ENCODE measurements at places on chromosomes 6 and 20. TPM values are rescaled to one million over a fixed set of nuclear protein-coding genes. Genes with fewer than 3 reads are reported as not detected.
A peak's percentile ranks its signal among the peaks of the same experiment; 100 is the strongest.

The WASF1 gene
- total RNA-seq = 12.9 TPM

The ISM1 gene
- 0.95 TPM for total RNA-seq

DNA sequence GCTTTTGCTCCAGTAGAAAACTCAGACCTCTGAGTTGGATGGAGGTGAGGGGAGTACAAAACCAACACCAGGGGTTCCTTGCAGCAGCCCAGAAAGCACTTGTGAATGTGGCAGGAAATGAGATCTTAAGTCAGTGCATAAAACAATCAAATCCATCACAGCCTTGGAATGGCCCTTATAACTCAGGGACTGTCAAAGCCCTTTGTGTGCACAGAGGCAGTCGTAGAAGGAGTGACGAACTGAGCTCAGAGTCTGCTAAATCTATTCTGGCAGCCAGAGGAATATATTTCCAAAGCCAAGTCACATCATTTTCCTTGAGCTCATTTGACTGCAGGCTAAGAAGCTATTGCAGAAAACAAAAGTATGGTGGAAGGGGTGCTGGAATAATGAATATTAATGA is 676.6 kb downstream of the DHX35 start:
- DNase-seq = no peak

The BEND3 gene
- total RNA-seq = 5.7 TPM

DNA sequence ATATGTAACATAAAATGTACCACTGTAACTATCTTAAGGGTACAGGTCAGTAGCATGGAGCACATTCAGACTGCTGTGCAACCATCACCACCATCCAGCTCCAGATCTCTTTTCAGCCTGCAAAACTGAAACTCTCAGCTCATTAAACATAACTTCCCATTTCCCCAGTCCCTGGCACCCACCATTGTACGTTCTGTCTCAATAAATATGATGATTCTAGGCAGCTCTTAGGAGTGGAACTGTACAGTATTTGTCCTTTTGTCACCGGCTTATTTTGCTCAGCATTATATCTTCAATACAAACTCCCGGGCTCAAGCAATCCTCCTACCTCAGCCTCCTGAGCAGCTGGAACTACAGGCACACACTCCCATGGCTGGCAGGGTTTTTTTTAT is 1.5 kb downstream of the ZC3H12D start:
- DNase-seq = no peak

DNA sequence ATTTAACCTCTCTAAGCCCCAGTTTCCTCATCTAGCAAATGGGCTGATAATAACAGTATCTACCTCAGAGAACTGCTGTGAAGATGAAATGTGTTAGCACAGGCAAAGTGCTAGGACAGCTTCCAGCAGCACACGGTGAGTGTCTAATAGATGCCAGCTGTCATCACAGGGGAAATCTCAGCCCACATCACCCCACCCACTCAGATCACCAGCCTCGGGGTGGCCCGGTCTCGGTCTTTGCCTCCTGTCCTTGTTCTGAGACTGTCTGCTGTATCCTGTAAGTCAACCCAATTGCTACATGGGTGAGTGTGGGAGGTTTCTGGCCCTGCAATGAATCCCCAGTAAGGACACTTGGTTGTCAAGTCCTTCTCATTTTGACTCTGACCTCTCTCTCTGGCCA is 99.5 kb upstream of the ZNFX1 start:
- DNase-seq = no peak

The KIF6 gene
- 2.6 TPM for total RNA-seq

The CD109 gene
- 3.9 TPM for total RNA-seq

DNA sequence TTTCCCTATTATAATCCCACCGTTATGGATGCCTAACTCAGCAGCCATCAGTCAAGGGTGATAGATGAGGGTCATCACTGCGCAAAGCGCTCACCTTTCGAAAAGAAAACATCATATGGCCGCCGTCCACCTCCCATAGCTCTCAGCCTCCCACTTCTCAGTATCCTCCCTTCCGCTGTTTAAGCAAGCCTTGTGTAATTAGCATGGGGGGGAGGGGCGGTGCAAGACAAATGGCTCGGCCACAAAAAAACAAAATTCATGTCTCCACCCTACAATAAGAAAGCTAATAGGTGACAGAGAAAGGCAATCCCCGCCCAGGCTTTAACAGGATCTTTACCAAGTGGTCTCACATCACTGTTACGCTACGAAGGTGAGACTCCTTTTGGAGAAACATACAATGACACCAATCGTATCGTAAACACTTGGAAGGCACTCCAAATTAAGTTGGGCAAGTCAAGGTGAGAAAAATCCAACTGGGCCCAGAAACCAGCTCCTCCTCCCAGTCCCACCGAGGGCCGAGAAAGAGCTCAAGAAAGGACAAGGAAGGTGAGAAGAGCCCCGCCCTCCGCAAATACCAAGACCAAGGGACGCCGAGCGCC is 645 bp downstream of the DDX39B start:
- no peak for DNase-seq

- no peak for DNase-seq
Measured at GRCh38 chr20:23094213-23094896, 8.2 kb upstream of the CD93 start.

The CLVS2 gene
- total RNA-seq = 0.06 TPM

The LTA gene
- total RNA-seq = 1.9 TPM

- DNase-seq = no peak
Measured at GRCh38 chr6:116471531-116471930, 10.4 kb downstream of the CALHM6 start.

- DNase-seq = no peak
Measured at GRCh38 chr6:169621311-169621710, 80.5 kb downstream of the WDR27 start.

DNA sequence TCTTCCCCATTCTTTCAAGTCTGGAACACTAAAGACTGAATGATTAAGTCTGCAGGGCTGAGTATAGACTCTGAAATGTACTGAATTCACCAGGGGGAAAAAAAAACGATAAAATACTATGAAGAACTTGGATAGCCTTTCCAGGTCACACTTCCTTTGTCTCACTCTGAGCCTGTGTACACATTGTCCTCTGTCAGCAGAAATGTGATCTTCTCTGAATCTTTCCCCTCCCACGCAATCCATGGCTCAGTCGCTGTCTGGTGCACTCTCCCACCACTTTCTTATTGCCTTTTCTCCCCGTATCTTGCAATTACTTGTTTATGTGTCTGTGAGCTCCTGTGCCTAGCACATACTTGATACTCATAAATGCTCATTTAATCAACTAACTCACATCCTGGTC is 212.6 kb upstream of the RSPO3 start:
- DNase-seq = no peak

- DNase-seq = no peak
Measured at GRCh38 chr20:8227293-8227692, 95.2 kb downstream of the PLCB1 start.

DNA sequence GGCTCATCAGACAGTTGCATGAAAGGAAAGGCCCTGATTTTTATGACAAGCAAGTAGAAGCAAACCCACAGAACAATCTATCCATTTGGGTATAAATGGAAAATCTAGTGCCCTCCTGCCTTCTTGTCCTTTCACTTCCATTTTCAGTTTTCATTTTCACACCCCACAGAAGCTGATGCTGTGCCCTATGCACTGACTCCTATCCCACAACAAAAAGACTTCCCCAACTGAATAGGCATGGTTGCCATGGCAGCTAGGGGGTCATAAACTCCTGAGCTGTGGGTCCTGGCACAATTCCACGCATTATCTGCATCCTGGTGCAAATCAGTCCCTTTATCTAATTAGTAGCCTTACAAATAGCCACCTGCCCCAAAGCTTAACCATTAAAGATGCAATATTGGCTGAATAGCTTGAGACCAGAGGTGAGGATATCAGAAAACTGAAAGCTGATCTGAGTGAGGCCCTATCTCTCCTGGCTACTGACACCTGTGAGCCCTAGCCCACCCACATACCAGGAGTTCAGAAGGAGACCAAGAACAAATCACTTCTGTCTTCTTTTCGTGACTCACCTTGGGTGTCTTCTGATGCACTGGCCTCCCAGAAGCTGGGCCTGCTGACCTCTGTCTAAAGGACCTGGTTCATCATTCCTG is 34.9 kb upstream of the HEY2 start:
- no peak for DNase-seq

The RBM38 gene
- total RNA-seq = 21.9 TPM

The SNAP91 gene
- total RNA-seq = 2.5 TPM

DNA sequence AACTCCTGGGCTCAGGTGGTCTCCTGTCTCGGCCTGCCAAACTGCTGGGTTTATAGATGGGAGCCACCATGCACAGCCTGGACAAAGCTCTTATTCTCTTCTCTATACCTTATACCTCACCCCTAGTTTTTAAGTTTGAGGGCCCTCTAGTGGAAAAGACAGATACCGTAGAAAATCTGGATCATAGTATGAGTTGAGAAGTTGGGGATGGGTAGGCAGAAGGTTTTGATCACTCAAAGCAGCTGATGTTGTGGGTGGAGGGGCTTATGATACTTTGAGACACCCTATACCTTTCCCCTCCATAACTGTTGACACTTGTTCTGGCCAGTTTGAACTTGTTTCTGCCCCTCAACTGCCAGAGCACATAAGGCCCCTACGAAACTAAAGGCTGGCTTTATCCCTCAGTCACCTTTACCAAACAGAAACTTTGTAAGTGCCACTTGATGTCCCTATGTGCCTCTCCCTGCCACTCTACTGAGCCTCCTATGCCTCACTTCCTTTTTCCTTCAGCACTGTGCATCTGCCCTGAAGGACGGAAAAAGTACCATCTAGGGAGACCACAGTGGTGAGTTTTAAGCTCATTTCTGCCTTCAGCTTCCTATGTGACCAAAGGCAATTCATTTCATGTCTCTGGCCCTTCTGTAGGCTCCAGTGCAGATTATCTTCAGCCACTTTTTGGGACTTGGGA is 28.6 kb downstream of the RALY start:
- no peak for DNase-seq

- DNase-seq = peak; percentile 19
Measured at GRCh38 chr6:14721103-14721758, 524.6 kb upstream of the JARID2 start.
